Effector memory CD4-positive, alpha-beta T cell (primary cell): ENCODE measurements at places on chromosomes 4 and X.

DNA sequence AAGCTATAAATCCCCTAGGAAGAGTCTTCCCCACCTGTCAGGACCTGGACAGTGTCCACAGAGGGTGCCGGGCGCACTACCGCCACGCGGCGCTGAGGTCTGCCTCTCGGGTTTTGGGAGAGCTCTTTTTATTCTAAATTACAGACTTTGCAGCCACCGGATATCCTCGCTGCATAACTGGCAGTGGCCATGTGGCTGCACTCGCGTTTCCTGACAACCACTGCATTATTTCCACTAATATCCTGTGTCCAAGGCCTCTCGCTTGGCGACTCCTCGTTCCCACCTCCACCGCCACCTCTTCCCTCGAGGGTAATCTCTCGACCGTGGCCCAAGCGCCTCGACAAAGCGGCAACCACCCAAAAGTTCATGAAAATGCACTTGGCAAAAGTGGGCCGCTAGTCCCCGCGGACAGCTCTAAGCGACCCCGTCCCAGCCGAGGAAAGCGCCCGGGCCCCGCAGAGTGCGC lies 512 bp upstream of the TMEM131L start:
- peak; percentile 26 for DNase-seq

GRCh38 chrX:29666366-29666765 lies 549.0 kb upstream of the MAGEB2 start:
- no peak for DNase-seq

GRCh38 chr4:17126321-17126966 lies 228.0 kb upstream of the LDB2 start:
- DNase-seq: no peak

- no peak for DNase-seq
These were observed 19.3 kb upstream of the UVSSA start for GRCh38 chr4:1327526-1328266.

DNA sequence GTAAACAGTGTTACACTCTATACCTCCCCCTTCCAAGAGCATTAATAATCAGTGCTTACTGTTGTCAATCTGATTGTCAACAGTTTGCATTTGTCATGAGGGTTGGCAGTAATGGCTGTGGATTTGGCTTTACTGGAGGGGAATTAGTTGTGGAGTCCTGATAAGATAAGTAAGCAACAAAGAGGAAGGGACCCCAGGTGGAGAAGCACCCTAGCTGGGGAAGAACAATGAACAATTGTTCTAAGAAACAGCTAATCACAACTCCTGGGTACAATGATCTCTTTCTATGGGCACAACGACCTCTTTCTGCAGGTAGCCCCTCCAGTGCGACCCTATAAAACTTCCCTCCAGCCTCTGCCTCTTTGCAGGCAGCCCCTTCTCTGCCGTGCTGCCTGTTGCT lies 53.2 kb upstream of the CDKN2AIP start:
- DNase-seq: no peak

- DNase-seq: no peak
These were observed 251.8 kb upstream of the GALNTL6 start for GRCh38 chr4:171561419-171561818.

GRCh38 chr4:175970072-175970471 lies 95.6 kb upstream of the WDR17 start:
- DNase-seq: no peak

DNA sequence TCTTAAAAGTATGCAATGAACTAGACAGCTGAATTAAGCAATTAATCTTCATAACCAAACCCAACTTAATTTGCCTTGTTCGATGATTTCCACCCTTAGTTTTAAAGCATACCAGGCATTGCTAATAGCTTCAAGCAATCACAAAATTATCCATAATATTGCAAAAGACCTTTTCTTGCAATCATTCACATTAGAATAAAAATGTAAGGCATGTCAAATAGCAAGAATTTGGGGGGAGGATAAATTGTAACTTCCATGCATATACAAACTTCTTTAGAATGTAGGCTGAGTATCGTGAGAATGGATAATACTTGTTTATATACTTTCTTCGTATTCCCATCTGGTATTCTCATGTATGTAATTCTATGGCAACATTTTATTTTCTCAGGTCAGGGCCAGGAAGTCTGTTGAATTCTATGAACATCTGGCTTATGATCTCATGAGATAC lies 28.7 kb upstream of the BMP2K start:
- no peak for DNase-seq

GRCh38 chrX:94932278-94932965 lies 1258.4 kb downstream of the FAM133A start:
- DNase-seq: no peak

GRCh38 chr4:680551-680927 lies 6.2 kb downstream of the MYL5 start:
- DNase-seq: peak; percentile 22
